ENCODE measurements at places on chromosomes 7 and 10.

GRCh38 chr7:120864141-120864900 lies 6.4 kb upstream of the TSPAN12 start:
- DNase-seq, result no peak

GRCh38 chr7:71016401-71016800 lies 115.5 kb upstream of the GALNT17 start:
- no peak for DNase-seq

- DNase-seq, result no peak
Measured at GRCh38 chr10:31602541-31603234, 283.7 kb downstream of the ZEB1 start.

GRCh38 chr10:104297697-104298660 lies 29.0 kb downstream of the GSTO2 start:
- no peak for DNase-seq

- DNase-seq, result peak; percentile 14
Measured at GRCh38 chr10:69914398-69915214, 112.9 kb downstream of the COL13A1 start.

GRCh38 chr7:95684037-95684436 lies 87.7 kb upstream of the PDK4 start:
- no peak for DNase-seq

- DNase-seq, result no peak
Measured at GRCh38 chr10:84196083-84196482, 1.7 kb downstream of the CDHR1 start.

DNA sequence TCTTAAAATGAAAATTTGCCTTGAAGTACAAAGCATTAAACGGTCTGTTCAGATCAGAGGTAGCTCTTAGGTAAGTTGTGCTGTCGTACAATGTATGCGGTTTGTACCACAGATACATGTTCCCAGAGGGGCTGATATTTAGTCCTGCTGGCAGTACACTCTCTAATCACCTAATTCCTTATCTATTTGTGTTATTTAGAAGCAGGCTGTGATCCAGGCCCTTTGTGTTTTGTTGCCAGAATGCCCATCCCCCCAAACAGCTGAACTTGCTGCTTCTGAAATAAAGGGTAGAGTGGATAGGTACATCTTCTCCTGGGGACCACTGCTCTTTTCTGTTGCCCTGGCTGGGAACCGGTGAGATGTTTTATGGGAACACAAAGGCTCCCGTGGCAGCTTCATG lies 84.5 kb downstream of the SND1 start:
- no peak for DNase-seq

DNA sequence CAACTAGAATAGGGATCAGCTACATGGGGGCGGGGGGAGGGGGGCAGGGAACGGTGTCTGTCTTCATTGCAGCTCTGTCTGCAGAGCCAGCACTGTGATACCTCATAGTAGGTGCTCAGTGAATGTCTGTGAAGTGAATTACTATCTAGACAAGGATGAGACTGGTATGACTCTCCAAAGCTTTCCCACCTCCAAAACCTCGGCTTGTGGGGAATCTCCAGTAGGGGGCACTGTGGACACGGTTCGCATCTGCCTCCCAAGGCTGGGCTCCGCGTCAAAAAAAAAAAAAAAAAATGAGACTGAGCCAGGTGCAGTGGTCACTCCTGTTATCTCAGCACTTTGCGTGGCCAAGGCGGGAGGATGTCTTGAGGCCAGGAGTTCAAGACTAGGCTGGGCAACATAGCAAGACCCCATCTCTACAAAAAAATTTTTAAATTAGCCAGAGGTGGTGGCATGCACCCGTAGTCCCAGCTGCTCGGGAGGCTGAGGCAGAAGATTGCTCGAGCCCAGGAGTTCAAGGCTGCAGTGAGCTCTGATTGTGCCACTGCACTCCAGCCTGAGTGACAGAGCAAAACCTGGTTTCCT lies 9.6 kb downstream of the TRIM56 start:
- DNase-seq, result no peak

GRCh38 chr7:78528964-78529363 lies 730.4 kb downstream of the PHTF2 start:
- DNase-seq, result no peak

- no peak for DNase-seq
Measured at GRCh38 chr7:34143402-34143801, 238.1 kb downstream of the BMPER start.

DNA sequence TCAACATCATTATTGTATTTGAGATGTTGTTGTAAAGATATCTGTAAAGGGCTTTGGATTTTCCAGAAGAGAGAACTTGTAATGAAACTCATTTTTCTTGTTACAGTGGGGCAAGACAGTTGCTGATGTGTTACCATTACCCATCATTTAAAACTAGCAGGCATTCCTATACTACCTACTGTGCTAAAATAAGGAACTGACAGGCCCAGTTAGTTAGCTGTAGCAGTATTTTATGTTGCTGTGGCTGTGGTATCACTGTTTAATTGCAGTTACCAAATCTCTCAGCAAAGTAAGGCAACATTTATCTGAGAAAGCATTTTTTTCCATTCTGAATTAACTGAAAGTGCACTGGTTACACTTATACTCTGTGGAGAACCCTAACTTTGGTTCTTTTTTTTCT lies 9.9 kb downstream of the ST7 start:
- no peak for DNase-seq

DNA sequence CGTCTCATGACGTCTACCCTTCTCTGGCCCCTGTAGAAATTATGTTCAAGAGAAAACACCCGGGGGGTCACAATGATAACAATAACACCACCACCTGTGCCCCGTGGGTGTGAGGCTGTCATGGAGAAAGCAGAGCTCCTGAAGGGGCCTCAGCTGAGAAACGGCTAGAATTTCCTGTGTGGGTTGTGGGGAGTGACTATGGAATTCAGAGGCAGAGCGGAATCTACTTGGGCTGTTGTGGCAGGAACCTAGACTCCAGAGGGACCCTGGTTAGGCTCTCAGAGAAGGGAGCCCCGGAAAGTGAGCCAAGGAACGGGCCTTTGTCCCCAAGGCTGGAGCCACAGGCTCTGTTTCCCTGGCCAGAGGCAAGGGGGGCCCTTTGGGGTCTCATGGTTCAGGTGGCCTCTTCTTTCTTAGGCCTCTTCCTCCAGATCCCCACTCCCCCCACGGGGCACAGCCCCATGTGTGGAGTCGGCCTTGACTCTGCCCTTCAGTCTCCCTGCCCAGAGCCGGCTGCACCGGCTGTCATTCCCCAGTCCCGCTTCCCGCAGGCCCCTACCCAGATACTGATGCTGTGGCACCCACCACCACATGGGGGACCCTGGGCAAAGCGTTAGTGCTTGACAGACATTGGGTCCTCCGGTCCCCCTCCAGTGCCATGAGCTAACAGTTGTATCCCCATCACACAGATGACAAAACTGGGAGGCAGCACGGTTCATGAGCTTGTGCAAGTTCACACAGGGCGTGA lies 6.5 kb upstream of the GIMAP8 start:
- no peak for DNase-seq

GRCh38 chr10:104351061-104351702 lies 2.5 kb upstream of the CFAP58 start:
- no peak for DNase-seq

GRCh38 chr7:39360038-39360437 lies 206.2 kb upstream of the YAE1 start:
- no peak for DNase-seq

- DNase-seq, result no peak
Measured at GRCh38 chr7:80622541-80622940, 15.9 kb upstream of the CD36 start.

DNA sequence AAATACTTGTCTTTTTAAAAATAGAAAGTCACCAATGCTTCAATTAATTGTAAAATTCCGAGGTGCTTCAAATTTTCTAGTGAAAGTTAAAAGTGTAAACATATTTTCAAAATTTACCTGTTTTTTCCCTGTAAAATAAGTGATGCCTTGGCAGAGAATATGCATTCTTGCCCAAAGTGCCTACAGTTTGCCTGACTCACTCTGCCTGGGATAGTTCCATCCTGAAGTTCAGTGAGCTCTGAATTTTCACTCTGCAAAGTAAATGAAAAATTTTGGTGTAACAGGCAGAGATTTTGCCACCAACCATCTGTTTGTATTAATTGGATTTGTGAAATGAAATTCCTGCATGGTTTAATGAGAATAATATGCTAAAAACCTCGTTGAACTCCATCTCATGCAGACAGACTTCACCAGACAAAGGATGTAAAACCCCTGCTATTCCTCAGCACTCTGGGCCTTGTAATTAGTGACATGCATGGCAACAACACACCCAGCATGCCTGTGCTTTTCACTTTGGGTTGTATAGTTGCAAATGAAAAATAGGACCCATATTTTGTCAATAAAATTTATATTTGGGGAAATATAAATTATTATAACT lies 117.4 kb upstream of the GNAI1 start:
- DNase-seq, result no peak

- no peak for DNase-seq
Measured at GRCh38 chr10:72328045-72328828, 26.5 kb downstream of the DNAJB12 start.

- DNase-seq, result no peak
Measured at GRCh38 chr7:34083440-34083839, 178.1 kb downstream of the BMPER start.

DNA sequence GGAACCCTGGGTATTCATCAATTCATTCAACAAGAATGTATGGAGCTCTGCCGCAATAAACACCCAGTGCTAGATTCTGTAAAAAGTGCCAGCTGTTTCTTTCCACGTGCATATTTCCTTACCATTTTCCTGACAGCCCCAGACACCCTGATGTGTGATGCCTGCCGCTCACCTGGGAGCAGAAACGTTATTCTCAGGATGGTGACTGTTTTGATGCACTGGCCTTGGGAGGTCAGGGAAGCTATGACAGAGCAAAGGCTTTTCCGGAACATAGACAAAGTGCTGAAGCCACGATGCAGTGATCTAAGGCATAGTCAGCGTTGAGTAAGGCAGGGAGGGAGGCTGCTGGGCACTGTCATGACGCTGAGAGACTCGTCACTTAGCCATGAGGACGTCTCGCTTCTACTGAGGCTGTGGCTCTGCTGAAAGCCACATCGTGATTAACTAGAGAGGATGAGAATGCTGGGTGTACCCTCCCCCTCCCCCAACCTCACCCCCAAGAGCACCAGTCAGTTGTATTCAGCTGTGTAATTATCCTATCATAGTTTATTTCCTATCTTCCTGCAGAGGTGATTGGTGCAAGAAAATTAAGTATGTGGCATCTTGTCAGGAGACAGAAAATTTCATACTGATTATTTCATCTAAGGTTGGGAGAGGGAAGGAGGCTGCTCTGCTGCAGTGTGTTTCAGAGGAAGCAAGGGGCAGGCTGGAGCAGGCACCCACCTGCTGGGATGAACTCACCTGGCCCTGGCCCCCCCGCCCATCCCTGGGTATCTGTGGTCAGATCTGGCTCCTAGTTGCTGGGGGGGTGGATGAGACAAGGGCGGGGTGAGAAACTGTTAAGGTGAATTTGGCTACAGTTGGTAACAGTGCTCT lies 48.8 kb upstream of the SMNDC1 start:
- peak; percentile 13 for DNase-seq

- DNase-seq, result no peak
Measured at GRCh38 chr7:134933460-134934068, 52.7 kb upstream of the AGBL3 start.

DNA sequence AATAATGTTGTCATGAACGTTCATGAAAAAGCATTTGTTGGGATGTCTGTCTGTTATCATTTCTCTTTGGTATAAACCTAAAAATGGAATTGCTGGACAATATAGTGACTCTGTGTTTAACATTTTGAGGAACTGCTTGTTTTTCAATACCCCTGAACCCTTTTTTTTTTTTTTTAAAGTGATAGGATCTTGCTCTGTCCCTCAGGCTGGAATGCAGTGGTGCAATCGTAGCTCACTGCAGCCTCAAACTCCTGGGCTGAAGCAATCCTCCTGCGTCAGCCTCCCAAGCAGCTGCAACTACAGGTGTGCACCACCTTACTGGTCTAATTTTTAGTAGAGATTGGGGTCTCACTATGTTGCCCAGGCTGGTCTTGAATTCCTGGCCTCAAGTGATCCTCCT lies 15.1 kb upstream of the LMTK2 start:
- no peak for DNase-seq

DNA sequence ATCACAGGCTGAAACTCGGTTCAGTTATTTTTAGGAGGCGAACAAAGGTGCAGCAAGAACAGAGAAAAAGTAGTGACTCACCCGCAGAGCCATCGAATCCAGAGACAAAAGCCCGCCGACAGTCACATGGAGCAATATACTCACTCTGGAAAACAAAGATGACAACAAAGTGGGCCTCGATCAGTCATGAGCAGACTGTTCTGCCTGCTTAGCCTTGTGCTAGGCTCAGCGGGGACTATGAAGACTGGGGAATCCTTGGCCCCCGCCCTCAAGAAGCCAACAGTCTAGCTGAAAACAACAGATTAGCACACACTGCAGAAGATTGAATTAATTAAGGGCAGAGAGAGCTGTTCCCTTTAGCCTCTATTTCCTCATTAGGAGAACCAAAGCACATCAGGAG lies 30.4 kb downstream of the XPNPEP1 start:
- no peak for DNase-seq

DNA sequence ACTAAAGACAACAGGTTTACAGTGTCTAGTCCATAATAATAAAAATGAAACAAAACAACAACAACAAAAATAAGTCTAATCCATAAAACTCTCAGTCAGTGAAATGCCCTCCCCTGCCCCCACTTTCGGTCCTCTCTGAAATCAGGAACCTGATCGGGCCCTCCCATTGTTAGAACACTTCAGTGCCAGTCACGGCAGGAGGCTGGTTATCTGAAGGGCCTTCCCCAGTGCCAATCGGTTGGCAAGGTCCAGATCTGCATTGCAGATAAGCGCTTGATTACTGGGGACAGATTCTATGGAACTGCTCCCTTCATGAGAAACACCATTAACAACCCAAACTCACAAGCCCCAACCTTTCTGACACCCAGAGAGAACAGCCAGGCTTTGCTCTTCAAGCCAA lies 72.2 kb upstream of the EEPD1 start:
- DNase-seq, result no peak

DNA sequence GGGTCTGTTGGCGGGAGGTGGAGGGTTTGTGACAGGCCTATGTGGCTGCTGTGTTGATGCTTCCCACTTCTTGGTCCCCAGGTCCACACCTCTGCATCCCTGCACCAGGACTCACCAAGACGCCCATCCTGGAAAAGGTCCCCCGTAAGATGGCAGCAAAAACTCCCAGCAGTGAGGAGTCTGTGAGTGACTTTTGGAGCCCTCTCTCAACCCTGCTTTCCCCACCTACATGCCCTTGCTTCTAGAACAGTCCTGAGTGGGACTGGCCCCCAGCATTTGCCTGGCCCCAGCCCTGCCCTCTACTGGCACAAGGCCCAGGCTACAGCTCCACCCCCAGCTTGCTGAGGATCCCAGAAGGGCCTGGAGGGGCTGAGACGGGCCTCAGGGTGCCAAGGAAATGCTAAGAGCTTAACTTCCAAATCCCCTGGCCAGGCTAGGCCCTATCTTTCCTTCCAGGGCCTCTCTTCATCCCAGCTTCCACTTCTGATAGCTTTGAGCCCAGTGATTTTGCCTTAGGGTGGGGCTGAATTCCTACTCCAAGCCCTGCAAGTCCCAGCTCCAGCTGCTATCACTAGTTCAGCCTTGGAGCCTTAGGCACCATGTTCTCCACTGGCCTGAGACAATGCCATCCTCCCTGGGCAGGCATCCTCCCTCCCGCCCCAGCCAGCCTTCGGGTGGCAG lies 2.7 kb downstream of the CHAT start:
- DNase-seq, result no peak

GRCh38 chr10:32232378-32232777 lies 114.6 kb downstream of the EPC1 start:
- DNase-seq, result no peak

GRCh38 chr10:23293145-23293724 lies 51.4 kb downstream of the C10orf67 start:
- DNase-seq, result no peak
